ENCODE measurements at places on chromosomes 4 and X.

GRCh38 chr4:7128234-7128633 is 60.4 kb upstream of the GRPEL1 start:
- DNase-seq = no peak

GRCh38 chr4:153785910-153786721 is 2.8 kb downstream of the SFRP2 start:
- DNase-seq = peak; percentile 38

- no peak for DNase-seq
These were observed 41.5 kb downstream of the STEEP1 start for GRCh38 chrX:119523664-119524184.

DNA sequence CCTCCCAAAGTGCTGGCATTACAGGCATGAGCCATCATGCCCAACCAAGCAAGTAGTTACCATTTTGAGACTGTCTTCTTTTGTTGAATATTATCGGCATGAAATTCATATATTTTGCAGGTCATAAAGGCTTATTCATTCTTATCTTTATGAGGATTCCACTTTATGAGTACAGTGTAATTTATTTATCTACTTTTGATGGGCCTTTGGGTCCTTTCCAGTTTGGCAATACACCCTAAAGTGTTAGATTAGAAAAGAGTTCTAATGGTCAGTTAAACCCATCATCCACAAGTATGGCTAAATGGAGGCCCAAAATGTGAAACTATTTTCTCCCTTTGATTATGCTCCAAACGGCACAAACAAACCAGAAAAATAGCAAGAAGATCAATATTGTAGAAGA is 10.9 kb upstream of the ABCG2 start:
- DNase-seq = no peak

DNA sequence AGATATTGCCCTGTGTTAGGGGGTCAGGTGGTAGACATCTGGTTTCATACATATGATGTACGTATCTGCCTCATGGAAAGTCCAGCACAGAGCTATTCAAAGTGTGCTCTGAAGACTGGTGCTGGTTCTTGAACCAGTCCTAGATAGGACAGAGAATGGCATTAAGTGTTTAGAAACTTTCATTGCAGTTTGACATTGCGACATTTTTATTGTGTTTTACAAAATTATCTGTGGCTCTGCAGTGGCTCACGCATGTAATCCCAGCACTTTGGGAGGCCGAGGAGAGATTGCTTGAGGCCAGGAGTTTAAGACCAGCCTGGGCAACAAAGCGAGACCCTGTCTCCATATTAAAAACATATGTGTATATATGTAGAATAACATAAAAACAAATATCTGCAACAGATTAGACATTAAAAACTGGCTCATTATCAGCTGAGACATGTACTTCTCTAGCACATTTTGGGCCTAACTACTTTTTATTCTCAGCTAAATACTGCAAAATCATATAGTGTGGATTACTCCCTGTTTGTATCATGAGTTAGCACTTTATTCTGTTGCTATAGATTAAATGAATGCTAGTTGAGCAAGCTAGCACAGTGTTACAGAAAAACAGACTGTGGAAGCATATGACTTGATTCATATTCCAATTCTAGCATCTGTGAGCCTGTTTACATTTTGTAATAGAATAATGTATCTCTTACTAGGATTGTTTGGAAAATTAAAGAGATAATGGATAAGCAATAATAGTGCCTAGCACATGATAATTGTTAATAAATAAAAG is 57.1 kb downstream of the USP9X start:
- no peak for DNase-seq

GRCh38 chr4:56871371-56871866 is 36.3 kb upstream of the REST start:
- no peak for DNase-seq

DNA sequence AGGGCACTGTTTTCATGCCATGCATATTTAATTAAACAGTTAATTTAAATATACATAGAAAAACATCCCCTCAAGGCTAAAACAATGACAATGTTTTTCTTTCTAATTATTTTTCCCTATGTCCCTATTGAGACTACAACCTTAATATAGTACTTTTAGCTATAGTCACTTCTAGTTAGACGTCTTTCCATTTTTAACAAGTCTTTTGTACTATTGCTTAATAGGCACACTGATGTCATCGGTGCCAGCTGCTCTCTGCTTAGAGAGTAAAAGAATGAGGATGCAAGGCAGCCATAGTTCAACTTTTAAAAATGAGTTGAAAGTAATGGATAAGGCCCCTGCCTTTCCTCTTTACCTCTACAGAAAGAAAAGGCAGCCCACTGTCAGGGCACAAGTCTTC is 191.1 kb downstream of the KCTD8 start:
- DNase-seq = no peak

- DNase-seq = peak; percentile 10
These were observed 47.7 kb upstream of the AFAP1 start for GRCh38 chr4:7987148-7987989.

DNA sequence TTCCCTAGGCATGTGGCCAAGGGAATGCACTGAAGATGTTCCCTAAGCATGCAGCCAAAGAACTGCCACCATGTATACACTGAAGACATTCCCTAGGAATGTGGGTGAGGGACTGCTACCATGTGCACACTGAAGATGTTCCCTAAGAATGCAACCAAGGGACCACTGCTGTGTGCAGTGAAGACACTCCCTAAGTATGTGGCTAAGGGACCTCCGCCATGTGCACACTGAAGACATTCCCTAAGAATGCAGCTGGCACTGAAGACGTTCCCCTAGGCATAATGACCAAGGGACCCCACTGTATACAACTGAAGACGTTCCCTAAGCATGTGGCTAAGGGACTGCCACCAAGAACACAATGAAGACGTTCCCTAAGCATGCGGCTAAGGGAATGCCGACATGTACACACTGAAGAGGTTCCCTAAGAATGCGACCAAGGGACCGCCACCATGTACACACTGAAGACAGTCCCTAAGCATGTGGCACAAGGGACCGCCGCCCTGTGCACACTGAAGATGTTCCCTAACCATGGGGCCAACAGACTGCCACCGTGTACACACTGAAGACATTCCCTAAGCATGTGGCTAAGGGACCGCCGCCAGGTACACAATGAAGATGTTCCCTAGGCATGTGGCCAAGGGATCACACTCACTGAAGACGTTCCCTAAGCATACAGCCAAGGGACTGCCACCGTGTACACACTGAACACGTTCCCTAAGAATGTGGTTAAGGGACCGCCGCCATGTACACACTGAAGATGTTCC is 25.6 kb downstream of the DHRSX start:
- DNase-seq = no peak

GRCh38 chrX:26778320-26778888 is 562.4 kb downstream of the MAGEB5 start:
- no peak for DNase-seq

DNA sequence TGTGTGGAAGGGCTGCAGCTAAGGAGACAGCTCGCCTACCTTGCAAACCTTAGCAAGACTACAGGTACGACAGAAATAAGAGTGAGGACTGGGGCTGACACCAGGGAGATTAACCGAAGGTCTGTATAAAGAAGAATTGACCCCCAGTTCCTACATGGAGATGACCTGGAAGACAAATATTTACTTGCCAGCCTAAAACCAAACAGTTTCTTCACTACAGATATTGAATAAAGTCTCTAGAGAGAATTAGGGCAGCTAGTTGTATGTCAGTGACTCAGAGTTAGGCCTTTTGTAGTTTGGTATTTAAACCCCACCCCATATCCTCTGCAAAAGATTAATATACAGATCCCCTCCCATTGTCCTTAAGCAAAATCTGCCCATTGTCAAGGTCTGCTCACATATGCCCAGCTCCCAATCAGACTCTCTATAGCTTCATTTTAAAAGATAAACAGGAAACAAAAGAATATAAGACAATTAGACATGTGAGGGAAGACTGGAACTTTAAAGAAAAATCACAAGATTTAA is 28.1 kb upstream of the FRMPD3 start:
- DNase-seq = no peak

- DNase-seq = no peak
These were observed 7.5 kb downstream of the TLR10 start for GRCh38 chr4:38775326-38775725.

GRCh38 chrX:152810403-152810802 is 20.2 kb downstream of the CETN2 start:
- DNase-seq = no peak

GRCh38 chrX:112147206-112147605 is 64.6 kb upstream of the TRPC5 start:
- DNase-seq = no peak

DNA sequence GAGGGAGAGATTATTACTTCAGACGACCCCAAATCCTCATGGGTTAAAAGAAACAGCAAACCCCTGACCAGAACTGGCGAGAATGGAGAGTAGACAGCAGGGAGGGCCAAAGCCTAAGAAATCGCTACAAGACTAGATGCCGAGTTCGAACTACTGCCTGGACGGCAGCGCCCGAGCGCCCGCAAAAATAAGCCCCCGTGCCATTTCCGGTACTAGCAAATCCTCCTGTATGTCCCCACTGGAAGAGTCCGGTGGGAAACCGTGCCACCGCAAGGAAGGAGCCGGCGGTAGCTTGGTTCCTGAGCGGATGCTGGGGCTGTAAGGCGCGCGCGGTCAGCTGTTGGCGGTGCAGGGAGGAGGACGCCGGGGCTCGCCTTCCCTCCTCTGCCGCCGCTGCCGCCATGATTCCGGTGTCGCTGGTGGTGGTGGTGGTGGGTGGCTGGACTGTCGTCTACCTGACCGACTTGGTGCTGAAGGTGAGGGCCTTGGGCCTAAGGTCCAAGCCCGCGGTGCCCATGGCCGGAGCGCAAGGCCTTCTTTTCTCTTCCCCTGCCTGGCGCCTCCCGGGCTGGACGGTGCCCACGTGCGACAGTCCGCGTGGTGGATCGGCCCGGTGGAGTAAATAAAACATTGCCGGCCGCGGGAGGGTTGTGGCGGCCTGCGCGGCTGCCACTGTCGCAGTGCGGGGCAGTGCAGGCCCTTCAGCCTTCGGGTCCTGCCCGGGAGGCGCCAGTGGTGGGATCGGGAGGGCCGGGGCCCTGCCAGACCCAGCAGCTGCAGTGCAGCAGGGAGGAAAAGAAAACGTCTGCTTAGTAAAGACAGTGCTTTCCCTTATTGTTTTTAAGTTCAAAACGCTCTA is at the start of gene MBTPS2:
MBTPS2 (plus strand) TSS at position 284 of the 859 bp plus-strand sequence; CDS start at position 402, 118 bp downstream.
- DNase-seq = peak; percentile 60

GRCh38 chrX:131910586-131910985 is 112.5 kb upstream of the STK26 start:
- no peak for DNase-seq

GRCh38 chrX:13493659-13494058 is 75.7 kb upstream of the EGFL6 start:
- DNase-seq = no peak

DNA sequence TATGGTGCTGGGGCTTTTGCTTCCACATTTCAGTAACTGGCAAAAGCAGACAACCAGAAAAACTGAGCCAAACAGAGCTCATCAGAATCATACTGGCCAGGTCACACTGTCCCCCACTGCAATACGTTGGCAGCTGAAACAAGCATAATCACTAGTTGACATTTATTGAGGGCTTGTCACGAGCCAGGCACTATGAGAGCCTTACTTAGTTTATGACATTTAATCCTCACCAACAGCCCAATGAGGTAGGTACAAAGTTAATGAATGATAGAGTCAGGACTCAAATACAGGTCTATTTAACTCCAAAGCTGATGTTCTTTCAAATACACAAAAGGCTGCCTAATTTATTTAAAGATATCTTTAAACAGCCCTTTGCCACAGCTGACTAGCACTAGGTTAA is 174.0 kb upstream of the MBNL3 start:
- DNase-seq = no peak

GRCh38 chr4:25972984-25973745 is 59.1 kb downstream of the SMIM20 start:
- no peak for DNase-seq

DNA sequence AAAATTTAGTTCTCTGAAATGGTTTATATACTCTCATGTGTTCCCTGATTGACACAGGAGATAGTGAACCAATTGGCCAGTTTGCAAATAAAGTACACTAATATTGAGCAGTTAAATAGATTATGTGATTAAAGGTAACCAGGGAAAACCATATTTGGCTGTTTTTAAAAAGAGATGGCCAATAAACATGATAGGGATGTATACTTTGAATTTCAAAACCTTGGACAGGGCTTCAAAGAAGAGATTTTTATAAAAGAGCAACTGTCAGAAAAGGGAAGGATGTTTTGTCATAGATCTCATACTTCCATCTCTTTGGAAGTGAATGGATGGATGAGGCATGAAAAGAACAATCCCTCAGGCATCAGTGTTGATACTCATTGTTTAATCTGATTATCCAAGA is 825.3 kb downstream of the STIM2 start:
- DNase-seq = no peak

- DNase-seq = no peak
These were observed 97.3 kb upstream of the DDIT4L start for GRCh38 chr4:100287534-100287933.

- DNase-seq = peak; percentile 6
These were observed 53.8 kb upstream of the HGFAC start for GRCh38 chr4:3387943-3388361.

- no peak for DNase-seq
These were observed 30.9 kb downstream of the FAM9C start for GRCh38 chrX:13013363-13014110.

- no peak for DNase-seq
These were observed 15.4 kb upstream of the JADE1 start for GRCh38 chr4:128793859-128794672.

GRCh38 chr4:24533364-24533763 is 51.0 kb downstream of the DHX15 start:
- DNase-seq = no peak

DNA sequence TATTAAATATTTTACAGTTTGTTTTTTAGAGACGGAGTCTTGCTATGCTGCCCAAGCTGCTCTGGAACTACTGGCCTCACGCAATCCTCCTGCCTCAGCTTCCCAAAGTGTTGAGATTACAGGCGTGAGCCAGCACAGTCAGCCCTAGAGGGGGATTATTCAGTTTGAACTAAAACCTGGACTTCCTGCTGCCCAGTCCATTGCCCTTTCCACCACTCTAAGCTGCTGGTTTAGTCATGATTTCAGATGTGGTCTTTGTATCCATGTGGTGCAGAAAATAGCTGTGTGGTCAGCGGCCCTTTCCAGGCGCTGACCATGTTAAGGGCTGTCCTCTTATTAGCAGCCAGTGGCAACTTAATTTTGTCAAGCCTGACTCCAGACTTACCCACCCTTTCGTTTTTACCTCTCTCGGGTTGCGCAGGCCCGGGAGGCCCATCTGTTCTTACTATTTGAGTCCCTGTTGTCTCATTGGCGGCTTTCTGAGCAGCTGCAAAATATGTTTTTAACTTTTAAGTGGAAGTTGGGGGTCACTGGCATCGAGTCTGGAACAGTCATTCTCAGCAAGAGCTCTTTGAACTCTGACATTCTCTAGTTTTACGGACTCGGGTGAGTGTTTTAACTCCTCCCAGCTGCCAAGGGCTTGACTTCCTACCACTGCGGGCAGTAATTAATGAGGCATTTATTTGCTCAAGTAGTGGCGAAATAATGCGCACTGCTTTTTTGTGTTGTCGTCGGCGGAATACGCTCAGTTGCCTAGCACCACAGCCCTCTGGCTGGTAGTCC is 773 bp upstream of the VMA21 start:
- DNase-seq = no peak

- DNase-seq = no peak
These were observed 170.7 kb downstream of the SLIT2 start for GRCh38 chr4:20422398-20422797.

All from amniotic stem cell (primary cell).